ENCODE measurements at places on chromosomes 7 and 10.

DNA sequence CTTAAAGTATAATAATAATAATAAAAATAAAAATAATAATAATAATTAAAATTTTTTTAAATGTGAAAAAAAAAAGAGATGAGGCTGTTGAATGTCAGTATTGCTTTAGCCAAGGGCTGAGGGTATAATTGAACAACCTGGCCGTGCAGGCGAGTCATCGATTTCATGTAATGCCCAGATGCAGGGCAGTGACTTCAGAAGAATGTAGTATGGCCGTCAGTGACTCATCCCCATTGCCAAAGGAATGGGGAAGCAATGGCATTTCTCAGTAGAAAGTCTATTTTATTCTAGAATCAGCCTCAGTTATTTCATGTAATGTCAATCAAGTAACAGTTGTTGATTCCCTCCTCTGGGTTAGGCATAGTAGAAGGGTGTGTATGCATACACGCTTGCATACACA is 516.4 kb downstream of the GLRX3 start:
- DNase-seq, result no peak

DNA sequence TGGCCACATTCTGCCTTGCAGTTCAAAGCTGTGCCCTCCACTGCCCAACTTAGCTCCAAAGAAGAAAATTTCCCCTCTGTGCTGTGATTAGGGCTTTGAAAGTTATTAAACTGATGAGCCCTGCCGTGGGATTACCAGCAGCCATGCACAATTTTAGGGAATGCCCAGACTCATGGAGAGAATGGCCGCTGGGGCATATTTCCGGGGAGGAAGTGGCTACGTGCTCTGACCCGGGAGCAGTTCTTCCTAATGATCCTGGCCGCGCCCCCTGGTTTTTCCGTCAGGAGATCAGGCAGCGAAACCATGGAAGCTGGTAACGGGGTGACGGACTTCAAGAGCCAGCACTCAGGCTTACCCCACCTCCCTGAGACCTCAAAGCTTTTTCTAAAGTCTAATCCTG is 365.5 kb upstream of the PFKP start:
- no peak for DNase-seq

DNA sequence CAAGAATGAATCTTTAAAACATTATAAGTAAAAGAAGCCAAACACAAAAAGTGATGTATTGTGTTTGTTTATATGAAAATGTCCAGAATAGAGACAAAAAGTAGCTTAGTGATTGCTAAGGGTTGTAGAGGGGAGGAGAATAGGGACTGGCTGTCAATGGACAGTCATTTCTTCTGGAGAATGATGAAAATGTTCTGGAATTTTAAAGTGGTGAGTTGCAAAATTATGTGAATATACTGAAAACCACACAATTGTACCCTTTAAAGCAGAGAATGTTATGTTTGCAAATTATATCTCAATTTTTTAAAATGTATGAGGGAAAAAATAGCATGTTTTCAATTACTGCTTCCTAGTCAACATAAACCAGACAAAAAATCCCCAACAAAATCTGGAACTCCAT is 174.2 kb downstream of the KMT2E start:
- no peak for DNase-seq

GRCh38 chr7:25894002-25894901 is 257.7 kb upstream of the NFE2L3 start:
- DNase-seq, result no peak

GRCh38 chr7:3215624-3216585 is 85.1 kb upstream of the SDK1 start:
- no peak for DNase-seq

GRCh38 chr10:45408421-45409319 is 34.7 kb downstream of the ALOX5 start:
- DNase-seq, result no peak
